H54 (cell line): ENCODE measurements at places on chromosomes 16 and 17.
A peak's percentile ranks its signal among the peaks of the same experiment; 100 is the strongest.

- DNase-seq, result no peak
Observed at GRCh38 chr16:78461496-78462287, 362.2 kb downstream of the WWOX start.

GRCh38 chr17:56480501-56480900 lies 113.0 kb upstream of the NOG start:
- no peak for DNase-seq

DNA sequence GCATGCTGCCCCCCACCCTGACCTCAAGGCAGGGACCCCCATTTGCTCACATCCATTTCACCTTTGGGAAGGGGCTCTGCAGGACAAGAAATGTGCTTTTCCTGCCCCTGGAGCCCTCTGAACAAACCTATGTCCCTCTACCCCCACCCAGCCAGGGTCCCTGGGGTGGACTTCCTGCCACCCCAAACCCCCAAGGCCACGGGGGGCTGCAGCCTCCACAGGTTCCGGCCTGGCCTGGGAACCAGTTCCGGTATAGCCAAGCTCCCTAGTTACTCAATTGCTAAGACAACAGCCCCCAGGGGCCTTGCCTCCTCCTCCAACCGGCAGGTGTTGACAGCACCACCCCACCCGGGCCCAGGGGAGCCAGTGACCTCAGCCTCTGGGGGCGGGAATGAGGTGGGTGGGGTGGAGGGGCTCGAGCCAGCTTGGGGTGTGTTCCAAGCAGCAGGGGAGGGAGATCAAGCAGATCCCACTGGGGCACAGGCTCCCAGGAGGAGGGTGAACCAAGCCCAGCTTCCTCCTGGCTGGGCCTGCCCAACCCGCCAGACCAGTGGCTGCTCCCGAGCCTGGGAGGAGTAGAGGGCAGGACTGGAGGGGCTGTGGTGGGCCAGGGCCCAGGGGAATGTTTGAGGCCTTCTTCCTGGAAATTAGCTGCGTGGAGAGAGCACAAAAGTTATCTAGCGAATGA lies 6.6 kb downstream of the PNMT start:
- DNase-seq, result no peak

DNA sequence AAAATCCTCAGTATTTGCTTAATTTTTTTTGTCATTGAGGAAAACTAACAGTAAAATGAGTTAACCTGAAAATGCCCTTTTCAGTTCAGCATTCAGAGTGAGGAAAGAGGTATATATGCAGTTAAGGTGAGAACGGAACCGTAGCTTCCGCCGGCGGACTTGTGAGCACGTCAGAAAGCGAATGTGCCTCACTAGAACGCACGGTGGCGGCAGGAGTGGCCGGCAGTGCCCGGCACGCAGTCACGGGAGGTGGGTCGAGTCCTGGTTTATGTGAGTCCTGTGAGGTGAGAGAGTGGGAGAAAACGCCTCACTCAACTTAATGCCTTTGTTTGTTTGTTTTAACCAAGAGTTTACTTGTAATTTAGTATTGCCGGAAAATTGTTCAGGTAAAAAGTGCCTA lies 6.1 kb downstream of the SEC14L1 start:
- no peak for DNase-seq

GRCh38 chr17:71099003-71099714 lies 929.8 kb downstream of the KCNJ2 start:
- DNase-seq, result no peak

DNA sequence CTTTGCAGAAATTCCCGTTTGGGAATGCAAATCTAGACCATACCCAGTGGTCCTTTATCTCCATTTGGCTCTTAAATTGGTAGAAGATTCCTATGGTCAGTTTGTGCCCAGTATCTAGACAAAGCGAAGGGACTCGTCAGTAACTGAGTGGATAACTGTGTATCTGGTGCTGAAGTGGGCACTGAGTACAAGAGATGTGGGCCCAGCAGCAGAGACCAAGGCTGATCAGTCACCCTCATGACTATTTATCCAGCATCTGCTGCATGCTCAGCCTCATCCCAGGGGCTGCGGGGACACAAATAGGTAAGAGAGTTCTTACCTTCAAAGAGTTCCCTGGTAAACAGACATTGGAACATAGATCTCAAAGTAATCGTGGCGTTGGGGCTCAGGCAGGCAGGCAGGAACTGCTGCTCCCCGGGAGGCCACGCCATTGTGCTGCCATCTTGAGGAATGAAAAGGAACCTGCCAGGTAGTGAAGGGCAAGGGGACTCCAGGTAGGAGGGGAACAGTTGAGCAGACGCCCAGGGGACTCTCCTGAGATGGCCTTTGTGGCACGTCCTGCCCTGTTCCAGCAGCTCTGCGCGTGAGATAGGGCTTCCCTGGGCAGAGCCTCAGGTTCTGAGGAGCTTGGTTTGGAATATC lies 10.3 kb downstream of the NT5M start:
- DNase-seq, result no peak

DNA sequence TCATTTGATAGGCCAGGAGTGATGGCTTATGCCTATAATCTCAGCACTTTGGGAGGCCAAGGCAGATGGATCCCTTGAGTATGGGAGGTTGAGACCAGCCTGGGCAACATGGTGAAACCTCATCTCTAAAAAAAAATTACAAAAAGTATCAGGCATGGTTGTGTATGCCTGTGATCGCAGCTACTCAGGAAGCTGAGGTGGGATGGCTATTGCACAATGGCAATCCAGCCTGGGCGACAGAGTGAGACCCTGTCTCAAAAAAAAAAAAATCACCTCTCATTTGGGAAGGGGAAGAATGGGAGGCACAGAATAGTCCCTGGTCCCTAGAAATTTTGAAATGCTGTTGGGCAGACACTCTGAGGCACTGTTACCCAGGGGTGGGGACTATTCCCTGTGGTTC lies 35.2 kb downstream of the SLFN11 start:
- no peak for DNase-seq

DNA sequence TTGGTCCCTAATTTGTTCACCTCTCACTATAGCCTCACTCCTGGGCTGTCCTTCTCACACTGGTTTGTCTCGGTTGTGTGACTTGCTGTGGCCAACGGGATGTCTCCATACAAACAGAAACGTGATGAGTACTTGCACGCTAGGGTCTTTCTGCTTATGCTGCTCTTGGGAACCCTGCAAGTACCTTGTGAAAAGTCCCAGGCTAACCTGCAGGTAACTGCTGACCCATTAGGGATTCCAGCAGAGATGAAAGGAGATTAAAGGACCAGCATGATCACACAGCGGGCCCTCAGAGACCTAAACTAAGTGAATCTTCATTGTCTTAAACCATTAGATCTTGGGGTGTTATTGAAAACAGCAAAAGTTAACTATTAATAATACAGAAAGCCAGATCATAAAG lies 562.8 kb upstream of the GOT2 start:
- DNase-seq, result no peak

GRCh38 chr16:8929086-8929748 lies 34.5 kb downstream of the USP7 start:
- DNase-seq, result no peak

DNA sequence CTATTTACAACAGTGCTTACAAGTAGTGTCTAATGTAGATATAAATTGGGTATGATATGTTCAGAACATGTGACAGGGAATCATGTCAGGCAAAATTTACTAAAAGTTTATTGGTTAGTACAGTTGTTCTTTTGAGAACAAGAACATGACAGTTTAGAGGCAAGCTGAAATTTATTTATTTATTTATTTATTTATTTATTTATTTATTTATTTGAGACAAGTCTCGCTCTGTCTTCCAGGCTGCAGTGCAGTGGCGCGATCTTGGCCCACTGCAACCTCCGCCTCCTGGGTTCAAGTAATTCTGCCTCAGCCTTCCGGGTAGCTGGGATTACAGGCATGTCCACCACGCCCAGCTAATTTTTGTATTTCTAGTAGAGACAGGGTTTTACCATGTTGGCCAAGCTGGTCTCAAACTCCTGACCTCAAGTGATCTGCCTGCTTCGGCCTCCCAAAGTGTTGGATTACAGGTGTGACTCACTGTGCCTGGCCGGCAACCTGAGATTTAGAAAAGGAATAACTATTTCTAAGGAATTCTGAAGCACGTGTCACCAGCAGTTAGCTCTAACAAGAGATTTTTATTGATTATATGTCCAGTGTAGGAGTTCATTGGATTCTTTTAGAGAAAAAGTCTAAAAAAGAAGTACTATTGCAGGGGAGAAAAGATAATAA lies 24.9 kb downstream of the MRTFB start:
- DNase-seq, result no peak

DNA sequence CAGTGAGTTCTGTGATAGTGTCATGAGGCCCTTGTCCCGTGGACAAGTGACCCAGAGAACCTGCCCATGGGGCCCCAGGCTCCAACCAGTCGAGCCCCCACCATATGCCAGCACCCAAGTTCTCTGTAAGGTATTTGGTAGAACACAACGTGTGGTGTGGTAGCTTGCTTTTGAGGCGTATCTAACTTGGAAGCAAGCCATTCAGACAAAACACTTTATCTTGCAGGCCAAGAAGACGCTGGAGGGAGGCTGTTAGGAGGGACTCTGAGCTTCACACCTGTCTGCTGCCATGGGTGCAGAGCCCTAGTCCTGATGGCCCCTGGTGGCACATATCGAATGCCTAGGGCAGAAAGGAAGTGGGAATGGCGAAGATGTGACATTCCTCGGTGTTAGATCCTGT lies 1.6 kb downstream of the NDUFAF8 start:
- DNase-seq, result no peak

DNA sequence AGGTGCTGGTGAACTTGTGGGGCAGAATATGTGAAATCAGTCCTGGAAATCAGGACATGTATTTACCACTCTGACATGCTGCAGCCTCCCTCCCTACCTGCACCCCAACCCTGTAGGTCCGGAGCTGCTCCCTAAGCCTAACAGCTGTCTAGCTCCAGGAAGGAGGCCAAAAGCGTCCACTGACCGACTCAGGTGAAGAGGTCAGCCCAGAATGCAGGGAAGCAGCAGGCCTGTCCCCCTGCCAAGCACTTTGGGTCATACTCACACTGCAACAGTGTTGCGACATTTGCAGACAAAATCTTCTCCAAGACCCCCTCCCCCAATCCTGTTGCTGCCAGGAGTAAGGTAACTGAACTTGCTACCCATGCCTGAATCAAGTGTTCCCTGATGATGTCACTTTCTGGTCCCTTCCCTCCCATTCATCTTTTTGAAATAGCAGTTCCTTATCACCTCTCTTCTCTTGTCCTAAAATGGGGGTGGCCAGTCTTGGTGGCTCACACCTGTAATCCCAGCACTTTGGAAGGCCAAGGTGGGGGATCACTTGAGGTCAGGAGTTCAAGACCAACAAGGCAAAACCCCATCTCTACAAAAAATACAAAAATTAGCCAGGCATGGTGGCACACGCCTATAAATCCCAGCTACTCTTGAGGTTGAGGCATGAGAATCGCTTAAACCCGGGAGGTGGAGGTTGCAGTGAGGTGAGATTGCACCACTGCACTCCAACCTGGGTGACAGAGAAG lies 1.3 kb upstream of the ACLY start:
- DNase-seq, result no peak

DNA sequence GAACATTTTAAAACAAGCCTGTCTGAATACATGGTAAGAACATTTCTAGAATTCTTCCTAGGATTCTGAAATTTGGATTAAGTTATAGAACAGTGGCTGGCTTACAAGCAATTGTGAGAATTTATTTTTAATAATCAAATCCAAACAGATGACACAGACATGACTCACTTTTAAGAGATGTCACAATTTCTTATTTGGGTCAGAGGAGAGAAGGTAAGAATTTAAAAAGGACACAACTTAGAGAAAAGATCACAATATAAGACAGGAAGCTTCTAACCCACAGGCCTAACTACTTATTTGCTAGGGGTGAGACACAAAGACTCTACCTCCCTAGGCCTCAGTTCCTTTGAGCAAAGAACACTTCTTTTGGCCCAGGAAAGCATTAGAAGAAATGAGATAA lies 32.7 kb downstream of the ZZEF1 start:
- DNase-seq, result no peak

DNA sequence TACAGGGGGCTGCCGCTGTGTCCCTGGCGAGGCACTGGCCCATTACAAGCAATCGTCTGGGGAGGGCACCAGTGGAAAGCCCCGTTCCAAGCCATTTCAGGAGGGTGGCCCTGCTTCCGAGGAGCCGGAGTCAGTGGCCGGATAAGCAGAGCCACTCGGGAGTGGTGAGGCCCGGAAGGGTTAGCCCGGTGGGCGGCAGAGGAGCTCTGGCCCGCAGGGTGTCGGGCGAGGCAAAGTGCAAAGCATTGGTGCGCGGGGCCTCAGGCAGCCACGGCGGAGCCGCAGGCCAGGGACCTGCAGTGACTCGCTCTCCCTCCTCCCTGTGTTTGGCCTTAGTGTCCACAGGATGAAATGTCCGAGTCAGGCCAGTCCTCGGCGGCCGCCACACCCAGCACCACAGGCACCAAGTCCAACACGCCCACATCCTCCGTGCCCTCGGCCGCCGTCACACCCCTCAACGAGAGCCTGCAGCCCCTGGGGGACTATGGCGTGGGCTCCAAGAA lies 24.6 kb downstream of the NME3 start:
- DNase-seq, result peak; percentile 56

GRCh38 chr16:73025151-73025855 lies 22.6 kb downstream of the ZFHX3 start:
- no peak for DNase-seq

DNA sequence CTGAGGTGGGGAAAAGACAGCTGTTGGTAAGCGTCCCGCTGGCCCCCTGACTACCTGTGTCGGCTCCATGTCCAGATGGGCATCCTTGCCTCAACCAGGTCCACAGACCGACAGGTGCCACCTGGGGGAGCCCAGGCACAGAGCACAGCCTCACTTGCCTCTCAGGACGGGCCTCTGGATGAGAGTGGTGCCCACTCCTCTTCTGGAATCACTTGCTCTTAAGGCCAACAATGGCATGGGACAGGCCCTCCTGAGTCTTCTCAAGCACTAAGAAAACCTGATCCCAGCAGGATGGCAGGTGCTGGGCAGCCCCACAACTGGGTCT lies 17.2 kb downstream of the SLC16A3 start:
- DNase-seq, result no peak
